ENCODE measurements at places on chromosomes 5 and 9. TPM values are rescaled to one million over a fixed set of nuclear protein-coding genes. Genes with fewer than 3 reads are reported as not detected.

The SEMA5A gene
- 40.1 TPM for total RNA-seq

The HEMGN gene
- total RNA-seq, result not detected

The ADAMTS12 gene
- 10.1 TPM for total RNA-seq

The SETD9 gene
- total RNA-seq, result 18.5 TPM

The HSPA5 gene
- total RNA-seq, result 76.5 TPM

The EGFL7 gene
- total RNA-seq, result 13.7 TPM

The WDR31 gene
- 0.97 TPM for total RNA-seq

The TRPM6 gene
- total RNA-seq, result not detected

- H3K27me3 ChIP-seq, result no peaks in the 10 kb centered on the region
- H3K27ac ChIP-seq, result peak overlapping the region; percentile 44
- no peaks in the 10 kb centered on the region for H3K36me3 ChIP-seq
- no peak overlapping the region for H3K4me3 ChIP-seq
- peak; percentile 77 for DNase-seq
Measured at GRCh38 chr5:143635146-143635752, 176.7 kb upstream of the HMHB1 start.

DNA sequence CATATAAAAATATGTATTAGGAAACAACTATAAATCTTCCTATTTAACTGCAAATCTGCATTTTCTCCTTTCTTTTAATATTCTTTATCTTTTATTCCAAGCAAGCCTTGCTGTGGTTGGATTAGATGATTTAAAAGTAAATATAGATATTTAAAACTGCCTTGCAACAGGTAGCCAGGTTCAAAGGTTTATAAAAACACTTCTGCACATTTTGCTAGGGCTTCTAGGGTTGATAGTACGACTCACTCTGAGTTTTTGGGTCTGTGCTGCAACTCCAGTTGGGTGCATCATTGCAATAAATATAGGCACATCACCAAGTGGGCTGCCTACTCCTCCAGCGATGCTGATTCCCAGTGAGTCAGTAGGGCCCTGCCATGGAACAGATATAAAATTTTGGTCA is 167.7 kb downstream of the MPDZ start:
- DNase-seq, result peak; percentile 10
- peaks cover 23% of the 10 kb centered on the region for H3K4me1 ChIP-seq
- H3K27ac ChIP-seq, result no peak overlapping the region

GRCh38 chr5:60977956-60978737 is 33.1 kb downstream of the NDUFAF2 start:
- no peaks in the 10 kb centered on the region for H3K36me3 ChIP-seq
- no peaks in the 10 kb centered on the region for H3K4me1 ChIP-seq
- no peak for DNase-seq

DNA sequence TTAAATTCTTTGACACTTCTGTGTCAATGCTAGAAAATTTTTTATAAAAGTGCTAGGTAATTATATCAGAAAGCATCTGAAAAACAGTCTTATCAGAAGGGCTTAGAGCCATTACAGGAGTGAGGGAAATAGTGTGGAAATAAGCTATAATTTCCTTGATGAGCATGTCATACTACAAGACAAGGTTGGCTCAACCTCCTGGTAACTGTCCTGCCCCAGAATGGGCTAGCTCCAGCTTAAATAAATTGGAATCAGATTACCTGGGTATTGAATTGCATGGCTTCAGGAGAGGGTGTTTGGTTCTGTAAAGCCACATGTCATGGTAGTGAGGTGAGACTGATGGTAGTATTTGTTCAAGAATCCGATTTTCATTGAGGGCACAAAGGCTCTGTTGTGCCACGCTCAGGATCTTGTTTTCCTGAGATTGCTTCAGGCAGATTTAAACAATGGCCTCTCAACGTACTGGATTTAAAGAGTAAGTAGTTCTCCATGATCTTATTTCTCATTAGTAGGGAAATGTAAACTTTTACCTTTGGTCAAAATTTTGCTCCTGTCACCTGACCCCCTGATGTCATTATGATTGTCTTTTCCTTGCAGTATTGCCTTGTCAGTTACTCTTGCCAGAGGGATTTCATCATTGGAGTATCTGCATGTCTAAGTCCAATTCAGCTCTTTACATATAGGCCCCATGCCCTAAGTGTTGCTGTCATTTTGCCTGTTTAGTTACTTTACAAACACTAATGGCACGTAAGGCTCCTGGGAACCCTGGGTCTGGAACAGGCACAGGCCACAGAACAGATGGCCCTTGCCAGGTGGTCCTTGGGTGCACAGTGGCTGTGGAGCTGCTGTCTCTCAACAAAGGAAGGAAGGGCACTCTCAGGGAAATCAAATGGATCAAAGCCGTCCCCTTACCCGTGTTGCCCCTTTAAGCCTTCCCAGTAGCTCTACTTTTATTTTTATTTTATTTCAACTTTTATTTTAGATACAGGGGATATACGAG is 21.3 kb downstream of the TRIO start:
- no peaks in the 10 kb centered on the region for H3K27me3 ChIP-seq
- no peak overlapping the region for H3K4me3 ChIP-seq
- H3K4me1 ChIP-seq, result peaks cover 65% of the 10 kb centered on the region
- peaks cover 10% of the 10 kb centered on the region for H3K36me3 ChIP-seq
- DNase-seq, result peak; percentile 2

DNA sequence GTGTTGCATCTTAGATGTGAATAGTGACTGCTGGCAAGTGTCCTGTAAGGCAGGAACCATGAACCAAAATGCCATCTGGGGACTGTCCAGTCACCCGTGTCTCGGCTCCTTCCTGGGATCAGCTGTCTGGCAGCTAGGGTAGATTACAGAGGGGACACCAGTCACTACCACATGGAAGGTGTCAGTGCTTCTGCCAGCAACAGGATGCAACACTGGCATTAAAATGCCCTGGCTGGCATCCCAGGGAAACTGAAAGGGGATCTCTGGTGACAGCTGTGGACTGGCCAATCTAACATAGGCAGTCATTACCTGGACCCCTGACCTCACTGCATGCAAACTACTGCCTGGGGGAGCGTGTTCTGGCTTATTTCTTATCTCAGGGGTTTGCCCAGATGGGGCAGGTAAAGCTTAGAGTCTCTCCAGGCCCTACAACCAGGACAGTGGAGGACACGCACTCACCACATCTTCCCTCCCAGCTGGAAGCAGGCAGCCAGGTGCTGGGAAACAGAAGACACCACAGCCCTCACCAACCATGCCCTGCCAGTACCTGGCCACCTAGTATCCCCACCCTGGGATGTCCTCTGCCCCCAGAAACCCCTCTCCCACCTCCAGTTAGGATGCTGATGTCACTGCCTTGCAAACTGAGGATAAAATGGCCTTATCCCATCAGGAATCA is 83.8 kb downstream of the SEMA4D start:
- no peak for DNase-seq
- H3K36me3 ChIP-seq, result no peaks in the 10 kb centered on the region
- no peaks in the 10 kb centered on the region for H3K4me1 ChIP-seq
- no peak overlapping the region for H3K4me3 ChIP-seq
- H3K27me3 ChIP-seq, result no peaks in the 10 kb centered on the region

DNA sequence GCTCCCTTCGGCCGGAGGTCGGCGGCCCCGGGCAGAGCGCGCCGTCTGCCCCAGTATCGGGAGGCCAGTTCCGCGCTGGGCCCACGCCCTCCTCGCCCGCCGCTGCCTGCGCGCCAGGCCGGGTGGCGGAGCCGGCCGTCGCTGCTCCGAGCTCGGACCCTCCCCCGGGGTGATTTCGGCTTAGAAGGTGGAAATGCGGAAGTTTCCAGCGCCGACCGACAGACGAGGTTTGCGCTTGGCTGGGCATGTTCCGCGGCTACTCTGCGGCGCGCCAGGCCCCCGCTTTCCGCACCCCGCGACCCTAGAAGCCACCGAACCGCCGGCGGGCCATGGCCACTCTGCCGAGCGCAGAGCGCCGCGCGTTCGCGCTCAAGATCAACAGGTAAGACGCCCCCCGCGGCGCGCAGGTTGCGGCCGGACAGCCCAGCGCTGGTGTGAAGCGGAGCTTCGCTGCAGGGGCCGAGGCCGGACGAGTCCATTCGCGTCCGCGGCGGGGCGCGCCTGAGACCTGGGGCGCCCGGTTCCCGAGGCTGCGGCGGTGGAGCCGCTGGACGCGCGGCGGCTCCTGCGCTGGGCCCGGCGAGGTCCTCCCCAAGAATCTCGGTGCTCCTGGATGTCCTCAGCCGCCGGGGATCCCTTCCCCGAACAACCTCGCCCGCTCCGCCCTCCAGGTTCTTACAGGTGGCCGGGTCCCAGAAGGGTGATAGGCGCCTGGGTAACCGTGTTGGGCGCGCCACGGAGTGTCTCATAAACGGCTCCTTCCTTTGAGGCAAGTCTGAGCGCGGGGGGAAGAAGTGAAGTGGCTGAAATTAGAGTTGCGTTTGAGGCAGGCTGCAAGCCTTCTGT is at the start of gene DOCK8:
TSS of gene DOCK8 (plus strand) at position 218 of the 846 bp plus-strand sequence. CDS start at position 330, 112 bp downstream.
- no peak within 1 kb of the TSS for H3K27ac ChIP-seq
- H3K36me3 ChIP-seq, result no peaks in the 10 kb centered on the region
- peaks cover 30% of the 10 kb centered on the region for H3K27me3 ChIP-seq
- DNase-seq, result peak; percentile 43
- peak within 1 kb of the TSS; percentile 52 for H3K4me3 ChIP-seq

DNA sequence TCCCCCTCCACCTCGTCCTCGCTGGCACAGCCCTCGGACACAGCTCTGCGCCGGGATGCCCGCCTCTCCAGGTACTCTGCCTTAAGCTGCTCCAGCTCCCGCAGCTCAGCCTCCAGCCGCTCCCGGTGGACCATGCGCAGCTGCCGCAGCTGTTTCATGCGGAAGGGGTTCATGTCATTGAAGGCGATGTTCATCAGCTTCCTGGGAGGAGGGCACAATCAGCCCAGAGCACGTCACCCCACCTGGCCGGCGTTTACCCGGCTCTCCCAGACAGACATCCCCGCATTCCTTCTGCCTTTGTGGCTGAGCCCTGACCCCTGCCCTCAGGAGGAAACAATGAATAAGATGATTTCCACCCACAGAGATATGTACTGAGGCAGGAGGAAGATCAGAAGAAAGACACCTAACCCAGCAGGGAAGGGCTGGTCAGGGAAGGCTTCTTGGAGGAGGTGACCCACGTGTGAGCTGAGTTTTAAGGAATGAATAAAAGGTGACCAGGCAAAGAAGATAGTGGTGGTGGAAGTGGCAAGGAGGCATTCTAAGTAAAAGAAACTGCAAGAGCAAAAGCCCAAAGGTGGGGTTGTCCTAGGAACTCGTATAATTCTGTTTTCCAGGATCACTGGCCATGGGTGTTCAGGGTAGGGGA is 7.1 kb upstream of the CORO2A start:
- H3K4me3 ChIP-seq, result no peak overlapping the region
- H3K27me3 ChIP-seq, result no peaks in the 10 kb centered on the region
- no peak for DNase-seq
- H3K4me1 ChIP-seq, result no peaks in the 10 kb centered on the region
- peaks cover 26% of the 10 kb centered on the region for H3K36me3 ChIP-seq
- no peak overlapping the region for H3K27ac ChIP-seq

- peak; percentile 2 for DNase-seq
- peaks cover 34% of the 10 kb centered on the region for H3K27me3 ChIP-seq
Measured at GRCh38 chr5:16179511-16179935, at the start of gene MARCHF11. Gene MARCHF11, minus strand, starts transcription at chr5:16179791. Its CDS starts 216 bp downstream, at chr5:16179575.

DNA sequence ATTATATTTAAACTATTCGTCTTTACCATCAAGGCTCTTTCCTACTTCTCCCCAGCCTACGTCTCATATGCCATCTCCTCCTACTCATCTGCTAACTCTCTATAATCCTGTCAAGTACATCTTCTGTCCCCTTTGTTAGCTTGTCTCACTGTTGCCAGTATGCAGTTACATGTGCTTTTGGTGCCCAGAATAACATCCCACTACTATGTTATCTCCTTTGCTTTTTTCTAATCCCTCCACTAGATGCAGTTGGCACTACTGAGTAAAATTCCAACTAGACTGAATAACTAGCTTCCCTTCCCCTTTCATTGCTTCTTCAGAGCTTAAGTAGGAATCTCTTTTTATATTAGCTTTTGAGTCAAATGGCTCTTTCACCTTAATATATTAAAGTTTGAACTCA is 3.0 kb upstream of the ARRDC3 start:
- H3K27me3 ChIP-seq, result no peaks in the 10 kb centered on the region
- DNase-seq, result no peak
- H3K27ac ChIP-seq, result no peak overlapping the region
- H3K4me3 ChIP-seq, result no peak overlapping the region

DNA sequence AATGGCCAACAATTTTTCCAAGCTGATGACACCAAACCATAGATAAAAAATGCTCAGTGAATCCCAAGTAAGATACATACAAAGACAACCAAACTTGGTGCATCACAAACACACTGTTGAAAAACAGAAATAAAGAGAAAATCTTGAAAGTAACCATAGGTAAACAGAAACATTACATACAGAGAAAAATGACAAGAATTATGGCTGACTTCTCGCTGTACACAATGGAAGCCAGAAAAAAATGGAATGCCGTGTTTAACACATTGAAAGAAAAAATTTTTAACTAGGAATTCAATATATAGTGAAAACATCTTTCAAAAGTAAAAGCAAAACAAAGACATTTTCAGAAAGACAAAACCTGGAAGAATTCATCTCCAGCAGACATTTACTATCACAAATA is 20.6 kb downstream of the DAP start:
- H3K36me3 ChIP-seq, result peaks cover 49% of the 10 kb centered on the region
- no peaks in the 10 kb centered on the region for H3K4me1 ChIP-seq
- no peak overlapping the region for H3K4me3 ChIP-seq
- no peak for DNase-seq
- H3K27ac ChIP-seq, result no peak overlapping the region

DNA sequence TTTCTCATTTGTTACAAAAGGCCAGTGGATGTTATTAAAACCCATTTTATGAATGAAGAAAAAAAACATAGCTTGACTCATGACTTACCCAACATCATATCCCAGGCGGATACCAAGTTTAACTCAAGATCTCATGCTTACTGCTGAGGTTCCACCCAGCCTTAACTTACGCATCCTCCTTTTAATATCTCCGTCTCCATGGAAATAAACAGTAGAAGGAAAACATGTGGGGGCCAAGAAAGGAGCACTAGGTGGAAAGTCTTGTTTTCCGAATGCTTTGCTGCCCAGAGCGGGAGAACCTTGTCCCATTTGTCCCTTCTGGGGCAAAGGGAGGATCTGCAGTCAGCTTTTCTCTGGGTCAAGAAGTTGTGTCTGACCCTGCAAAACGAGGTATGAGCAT is 44.1 kb downstream of the ANGPTL2 start:
- H3K4me3 ChIP-seq, result no peak overlapping the region
- no peaks in the 10 kb centered on the region for H3K36me3 ChIP-seq
- no peak overlapping the region for H3K27ac ChIP-seq
- H3K27me3 ChIP-seq, result no peaks in the 10 kb centered on the region

GRCh38 chr9:134961331-134962064 is 43.8 kb upstream of the FCN1 start:
- no peaks in the 10 kb centered on the region for H3K36me3 ChIP-seq
- H3K27ac ChIP-seq, result no peak overlapping the region
- no peaks in the 10 kb centered on the region for H3K4me1 ChIP-seq
- peaks cover 17% of the 10 kb centered on the region for H3K27me3 ChIP-seq
- DNase-seq, result no peak

DNA sequence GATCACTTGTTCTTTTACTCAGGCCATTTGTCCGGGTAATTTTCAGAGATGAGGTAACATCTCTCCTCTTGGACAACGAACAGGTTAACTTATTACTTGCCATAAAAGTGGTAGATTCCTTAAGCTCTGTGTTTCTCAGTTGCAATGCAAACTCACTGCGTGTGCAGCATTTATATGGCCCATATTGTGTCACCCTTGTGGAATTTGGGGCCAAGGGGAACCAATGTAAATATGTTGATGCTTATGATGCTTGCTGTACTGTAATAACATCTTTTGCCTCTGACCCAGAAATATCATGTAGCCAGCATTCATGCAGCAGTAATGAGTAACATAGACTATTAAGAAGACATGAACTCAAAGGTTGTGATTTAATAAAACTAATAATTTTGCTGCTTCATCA is 175.8 kb downstream of the ADAMTS6 start:
- H3K27me3 ChIP-seq, result no peaks in the 10 kb centered on the region
- no peak overlapping the region for H3K4me3 ChIP-seq
- H3K36me3 ChIP-seq, result peaks cover 24% of the 10 kb centered on the region
- DNase-seq, result no peak
- H3K27ac ChIP-seq, result no peak overlapping the region
